NCI-H748 treated with DMSO at 0.1 percent for 48 hours (cell line): ENCODE measurements at places on chromosomes 11 and 22.

GRCh38 chr22:43627485-43628213 lies 184.5 kb downstream of the EFCAB6 start:
- no peak for DNase-seq

- no peak for DNase-seq
Observed at GRCh38 chr11:122697636-122698167, 42.2 kb downstream of the UBASH3B start.

GRCh38 chr22:24176630-24177029 lies 4.7 kb upstream of the SUSD2 start:
- DNase-seq, result no peak

DNA sequence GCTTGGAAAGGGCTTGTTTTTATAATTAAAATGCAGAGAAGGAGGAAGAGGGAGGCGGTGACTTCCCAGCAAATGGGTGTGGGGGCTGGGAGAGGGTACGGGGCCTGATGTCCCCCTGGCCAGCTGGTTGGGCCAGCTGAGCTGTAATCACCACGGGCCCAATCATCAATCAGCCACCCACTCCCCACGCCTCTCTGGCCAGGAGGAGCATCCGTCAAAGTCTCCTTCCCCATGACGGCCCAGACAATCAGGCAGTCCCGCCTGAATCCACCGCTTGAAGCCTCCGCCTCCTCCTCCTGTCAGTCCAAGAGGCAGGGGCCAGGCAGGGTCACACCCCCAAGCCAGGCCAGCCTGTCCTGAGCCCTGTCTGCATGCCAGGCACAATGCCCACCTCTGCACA lies 13.3 kb upstream of the CABP7 start:
- DNase-seq, result no peak

- DNase-seq, result no peak
Observed at GRCh38 chr11:72789493-72790131, 4.2 kb downstream of the STARD10 start.

GRCh38 chr11:11731311-11732083 lies 109.7 kb upstream of the GALNT18 start:
- peak; percentile 78 for DNase-seq

DNA sequence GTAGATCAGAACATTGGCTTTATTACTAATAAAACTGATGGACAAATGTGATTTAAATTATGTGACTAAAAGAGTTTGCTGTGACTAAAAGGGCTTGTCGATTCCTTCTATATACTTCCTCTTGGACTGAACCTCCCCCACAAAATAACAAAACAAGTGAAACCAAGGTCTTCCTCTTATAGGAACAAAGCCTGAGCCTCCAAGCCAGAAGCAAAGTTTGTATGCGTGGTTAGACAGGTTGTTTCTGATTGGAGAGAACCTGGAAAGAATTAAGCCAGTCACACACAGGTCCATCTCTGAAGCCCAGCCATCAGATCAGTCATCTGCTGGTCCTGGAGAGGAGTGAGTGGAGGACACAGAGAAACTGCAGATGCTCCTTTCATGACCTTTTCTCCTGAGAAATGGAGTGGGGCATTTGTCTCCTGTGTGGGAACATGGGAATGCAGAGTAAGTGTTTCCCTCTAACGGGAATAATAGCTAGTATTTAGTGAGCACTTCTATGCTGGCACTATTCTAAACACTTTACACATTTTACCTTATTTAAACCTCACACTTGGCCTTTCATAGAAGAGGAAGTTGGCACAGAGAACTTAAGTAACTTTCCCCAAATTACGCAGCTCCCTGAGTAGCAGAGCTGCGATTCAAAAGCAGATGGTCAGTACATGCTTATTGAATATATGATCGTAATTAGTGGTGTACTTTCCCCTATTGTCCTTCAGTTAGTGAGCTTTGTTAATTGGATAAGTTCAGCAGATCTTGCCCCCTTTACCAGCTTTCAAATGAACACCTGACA lies 77.1 kb downstream of the UVRAG start:
- DNase-seq, result no peak

DNA sequence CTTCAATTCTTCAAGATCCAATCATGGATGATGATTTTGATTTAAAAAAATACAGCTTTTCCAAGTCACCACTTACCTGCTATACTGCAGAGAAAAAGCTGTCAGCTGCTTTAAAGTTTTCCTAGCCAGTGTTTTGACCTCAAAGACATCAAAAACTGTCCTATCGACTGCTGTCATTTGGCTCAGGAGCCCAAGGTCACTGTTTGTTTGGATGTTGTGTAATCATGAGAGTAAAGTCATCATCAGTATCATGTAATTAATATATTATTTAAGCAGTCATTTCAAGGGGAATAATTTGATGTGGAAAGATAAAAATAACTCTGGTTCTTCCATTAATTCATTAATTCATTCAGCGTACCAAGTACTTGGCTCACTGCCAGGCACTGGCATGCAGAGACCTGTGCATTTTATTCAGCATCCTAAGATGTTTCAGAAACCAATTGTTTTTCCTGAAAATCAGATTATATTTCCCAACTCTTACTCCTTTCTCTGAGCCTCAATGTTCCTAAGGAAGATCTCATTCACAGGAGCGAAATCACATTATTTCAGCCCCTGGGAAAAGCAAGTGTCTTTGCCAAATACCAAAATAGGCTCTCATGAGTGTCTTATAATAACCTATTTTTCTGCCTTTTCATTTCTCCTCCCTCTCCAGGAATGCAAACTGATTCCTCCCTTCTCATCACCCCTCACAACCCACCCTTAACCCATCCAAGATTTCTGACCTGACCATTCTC lies 59.9 kb downstream of the SLC1A2 start:
- no peak for DNase-seq

DNA sequence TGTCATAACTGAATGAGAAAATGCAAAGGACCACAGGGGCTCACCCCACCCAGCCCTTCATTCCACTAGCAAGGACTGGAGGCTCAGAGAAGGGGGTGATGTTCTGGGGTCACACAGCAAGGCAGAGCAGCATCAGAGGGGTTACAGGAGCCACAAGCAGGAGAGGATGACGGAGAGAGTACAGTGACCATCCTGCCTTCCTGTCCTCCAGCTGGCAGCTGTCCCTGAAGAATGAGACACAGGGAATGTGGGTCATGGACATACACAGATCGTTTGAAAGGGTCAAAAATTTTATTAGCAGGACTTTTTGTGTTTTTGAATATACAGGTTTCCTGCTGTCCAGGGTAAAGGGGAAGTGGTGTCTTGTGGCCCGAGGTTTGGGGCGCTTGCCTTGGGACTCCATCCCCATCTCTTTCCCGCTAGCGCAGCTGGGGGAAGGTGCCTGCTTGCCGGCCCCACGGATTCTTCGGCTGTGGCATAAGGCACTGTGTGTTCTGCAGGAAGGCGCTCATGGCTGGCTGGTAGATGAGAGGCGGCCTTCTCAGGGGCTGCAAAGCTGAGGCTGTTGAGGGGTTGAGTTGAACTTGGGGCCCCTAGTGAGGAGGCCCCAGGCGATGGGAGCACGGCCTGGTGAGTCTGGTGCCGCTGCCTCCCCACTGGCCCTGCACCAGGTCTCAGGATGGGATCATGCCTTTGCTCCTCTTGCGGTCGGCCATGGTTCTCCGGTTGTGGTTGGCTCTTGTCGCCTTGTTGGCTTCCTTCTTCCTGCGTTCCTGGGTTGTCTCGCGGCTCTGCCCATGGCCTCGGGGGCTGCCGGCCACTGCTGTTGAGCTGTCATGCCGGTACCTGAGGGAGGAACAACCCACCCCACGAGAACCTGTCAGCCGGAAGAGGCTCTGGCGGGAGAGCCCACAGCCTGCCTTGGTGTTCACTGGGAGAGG lies 21.4 kb downstream of the UQCR10 start:
- DNase-seq, result no peak

DNA sequence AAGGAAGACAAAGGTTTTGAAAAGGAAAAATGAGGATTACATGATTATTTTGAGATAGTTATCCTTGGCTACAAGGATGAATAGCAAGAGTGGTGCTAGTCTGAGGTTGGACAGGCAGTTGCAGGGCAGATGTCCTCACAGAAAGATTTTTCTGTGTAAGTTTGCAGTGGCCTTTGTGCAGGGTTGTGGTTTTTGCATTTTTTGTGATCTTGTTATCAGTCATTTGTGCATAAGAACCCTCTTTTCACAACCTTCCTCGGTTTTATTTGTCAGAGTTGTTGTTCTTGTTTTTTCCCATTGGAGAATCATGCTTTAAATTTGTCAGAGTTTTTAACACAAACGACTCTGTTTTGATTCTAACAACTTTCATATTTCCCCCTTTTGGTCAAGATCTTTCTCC lies 1.4 kb downstream of the CCDC134 start:
- DNase-seq, result no peak

- DNase-seq, result no peak
Observed at GRCh38 chr22:48869161-48869560, 958.5 kb downstream of the BRD1 start.

GRCh38 chr11:19232910-19233503 lies 7.7 kb downstream of the E2F8 start:
- no peak for DNase-seq

GRCh38 chr11:130622141-130622542 lies 173.7 kb downstream of the ADAMTS15 start:
- peak; percentile 29 for DNase-seq

DNA sequence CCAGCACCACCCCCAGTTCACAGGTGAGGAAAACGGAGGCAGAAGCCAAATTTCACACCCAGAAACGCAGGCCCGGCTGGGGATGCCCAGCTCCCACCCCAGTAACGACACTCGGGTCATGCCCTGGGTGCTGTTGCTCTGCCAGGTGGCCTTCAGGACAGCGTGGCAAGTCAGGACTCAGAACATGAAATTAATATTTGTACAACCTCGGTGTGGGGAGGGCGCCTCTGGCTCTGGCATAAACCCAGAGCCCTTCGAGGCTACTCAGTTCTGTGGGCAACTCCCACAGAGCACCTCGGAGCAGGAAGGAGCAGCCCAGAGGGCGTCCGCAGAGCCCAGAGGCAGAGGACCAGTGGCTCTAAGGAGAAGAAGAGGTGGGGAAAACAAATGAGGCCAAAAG lies 71.6 kb downstream of the CELSR1 start:
- no peak for DNase-seq

GRCh38 chr11:15839061-15839460 lies 517.3 kb downstream of the SOX6 start:
- no peak for DNase-seq

GRCh38 chr11:9660886-9661285 lies 3.0 kb upstream of the SWAP70 start:
- DNase-seq, result no peak

DNA sequence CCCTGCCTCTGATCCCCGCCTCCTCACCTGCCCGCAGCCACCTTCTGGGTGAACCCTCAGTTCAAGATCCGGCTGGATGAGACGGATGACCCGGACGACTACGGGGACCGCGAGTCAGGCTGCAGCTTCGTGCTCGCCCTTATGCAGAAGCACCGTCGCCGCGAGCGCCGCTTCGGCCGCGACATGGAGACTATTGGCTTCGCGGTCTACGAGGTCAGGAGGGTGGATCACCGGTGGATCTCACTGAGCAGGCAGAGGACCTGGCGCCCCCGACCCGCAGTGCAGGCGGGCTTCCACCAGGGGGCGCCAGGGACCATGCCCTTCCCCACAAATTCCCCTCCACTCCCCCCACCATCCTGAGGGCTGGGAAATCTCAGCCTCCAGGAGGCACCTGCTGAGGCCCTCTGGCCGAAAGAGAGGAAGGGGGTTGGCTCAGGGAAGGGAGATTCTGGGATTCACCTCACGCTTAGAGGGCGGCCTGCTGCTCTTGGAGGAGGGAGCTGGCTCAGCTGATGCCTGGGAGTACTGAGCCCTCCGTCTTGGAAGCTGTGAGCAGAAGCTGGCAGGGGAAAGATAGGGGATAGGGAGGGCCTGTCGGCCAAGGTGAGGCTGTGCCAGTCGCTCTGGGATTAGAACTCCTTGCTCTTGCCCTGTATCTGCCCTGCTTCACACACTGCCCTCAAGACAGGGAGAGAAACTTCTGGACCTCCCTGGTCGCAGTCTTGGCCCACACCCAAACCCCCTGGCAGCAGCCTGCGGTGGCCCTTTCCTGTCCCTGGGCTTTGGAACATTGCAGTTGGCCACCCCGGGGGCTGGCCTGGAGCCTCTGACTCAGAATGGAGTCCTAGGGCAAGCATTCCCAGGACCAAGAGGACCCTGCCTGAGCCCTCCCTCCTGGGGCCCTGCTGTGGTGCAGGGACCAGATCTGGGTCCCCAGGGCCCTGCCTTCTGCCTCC lies 23.2 kb downstream of the CAPN1 start:
- DNase-seq, result no peak

- no peak for DNase-seq
Observed at GRCh38 chr11:75719340-75720239, 2.0 kb downstream of the MOGAT2 start.

DNA sequence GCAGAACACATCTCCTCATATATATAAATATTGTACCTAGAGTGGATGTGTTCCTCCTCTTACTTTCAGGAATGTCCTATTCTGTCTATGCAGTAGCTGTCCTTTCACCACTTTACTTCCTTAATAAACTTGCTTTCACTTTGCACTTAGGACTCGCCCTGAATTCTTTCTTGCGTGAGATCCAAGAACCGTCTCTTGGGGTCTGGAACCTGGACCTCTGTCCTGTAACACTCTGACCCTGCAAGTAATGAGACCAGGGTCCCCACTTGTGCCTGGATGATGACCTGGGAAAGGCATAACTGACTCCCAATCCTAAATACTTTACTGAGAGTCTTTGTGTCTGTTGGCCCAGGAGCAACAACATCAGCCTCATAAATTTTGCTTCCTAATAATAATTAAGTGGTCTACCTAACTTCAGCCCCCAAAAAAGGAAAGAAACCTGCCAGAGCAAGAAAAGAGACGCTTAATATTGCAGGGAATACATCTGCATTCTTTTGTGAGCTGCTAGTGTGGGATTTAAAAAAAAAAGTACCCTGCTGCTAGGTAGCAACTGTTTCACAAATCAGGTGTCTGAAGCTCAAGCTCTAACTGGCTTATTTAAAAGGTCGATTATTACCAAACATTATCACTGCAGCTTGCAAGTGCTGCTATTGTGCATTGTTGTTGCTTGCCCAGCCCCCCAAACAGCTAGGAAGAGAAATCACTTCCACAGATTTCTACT lies 69.3 kb downstream of the FAM168A start:
- DNase-seq, result no peak

GRCh38 chr11:88590361-88590760 lies 252.8 kb upstream of the CTSC start:
- no peak for DNase-seq

GRCh38 chr11:16356761-16357393 lies 531 bp upstream of the SOX6 start:
- no peak for DNase-seq

GRCh38 chr22:48837341-48837935 lies 990.2 kb downstream of the BRD1 start:
- DNase-seq, result no peak

GRCh38 chr11:130606178-130606577 lies 157.7 kb downstream of the ADAMTS15 start:
- DNase-seq, result no peak

DNA sequence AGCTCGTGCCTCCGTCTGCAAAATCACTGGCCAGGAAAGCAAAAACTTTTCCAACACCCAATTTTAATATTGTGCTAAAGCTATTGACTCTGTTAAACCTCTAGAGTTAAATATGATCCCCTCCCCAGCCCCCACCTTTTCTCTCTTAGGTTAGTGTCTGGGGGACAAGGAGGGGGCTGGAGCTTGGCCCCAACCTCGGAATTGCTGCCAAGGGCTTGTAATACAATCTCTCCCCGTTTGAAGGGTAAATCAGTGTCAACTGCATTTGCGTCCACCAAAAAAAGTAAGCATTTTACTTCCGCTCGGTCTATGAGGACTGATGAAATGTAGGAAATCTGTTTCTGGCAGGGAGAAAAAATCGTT lies at the start of gene GAS2:
Gene GAS2 (plus strand): TSS at position 287 of the 363 bp plus-strand sequence. CDS start 8,259 bp downstream, outside the sequence.
- no peak for DNase-seq
